ENCODE measurements at places on chromosomes 12 and 14.
A peak's percentile ranks its signal among the peaks of the same experiment; 100 is the strongest.

DNA sequence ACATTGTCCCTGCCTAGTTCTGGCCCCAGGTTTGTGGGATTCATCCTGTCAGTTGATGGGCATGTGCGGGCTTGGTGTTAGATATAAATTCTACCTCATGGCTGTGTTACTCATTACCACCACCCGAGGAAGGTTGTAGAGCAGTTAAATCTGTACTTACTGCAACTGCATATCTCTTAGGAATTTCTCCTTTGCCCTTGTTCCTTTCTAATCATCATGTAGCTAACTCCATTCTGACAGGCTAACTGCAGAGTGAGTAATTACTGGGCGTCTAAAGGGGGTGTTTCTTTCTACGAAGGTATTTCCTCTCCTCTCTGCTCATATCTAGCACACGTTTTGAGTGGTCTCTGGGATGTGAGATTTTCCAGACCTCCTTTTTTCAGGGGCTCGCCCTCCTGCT, 1076.7 kb downstream of the TMTC2 start:
- no peak for DNase-seq

DNA sequence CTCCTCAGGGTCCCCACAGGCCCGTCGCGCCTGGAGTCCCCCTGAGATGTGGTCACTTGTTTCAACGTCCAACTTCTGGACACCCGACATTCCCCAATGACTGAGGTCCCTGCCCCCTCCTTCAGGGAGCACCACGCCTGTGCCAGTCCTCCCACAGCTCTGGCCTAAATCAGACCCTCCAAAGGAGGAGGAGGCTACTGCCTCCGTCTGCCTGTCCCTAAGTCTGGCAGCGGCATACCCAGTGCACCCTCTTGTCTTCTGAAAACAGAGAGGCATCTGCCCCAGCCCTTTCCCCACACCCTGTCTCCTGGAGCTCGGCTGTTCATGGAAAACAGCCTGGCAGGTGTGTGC, 46.2 kb downstream of the TESC start:
- no peak for DNase-seq

DNA sequence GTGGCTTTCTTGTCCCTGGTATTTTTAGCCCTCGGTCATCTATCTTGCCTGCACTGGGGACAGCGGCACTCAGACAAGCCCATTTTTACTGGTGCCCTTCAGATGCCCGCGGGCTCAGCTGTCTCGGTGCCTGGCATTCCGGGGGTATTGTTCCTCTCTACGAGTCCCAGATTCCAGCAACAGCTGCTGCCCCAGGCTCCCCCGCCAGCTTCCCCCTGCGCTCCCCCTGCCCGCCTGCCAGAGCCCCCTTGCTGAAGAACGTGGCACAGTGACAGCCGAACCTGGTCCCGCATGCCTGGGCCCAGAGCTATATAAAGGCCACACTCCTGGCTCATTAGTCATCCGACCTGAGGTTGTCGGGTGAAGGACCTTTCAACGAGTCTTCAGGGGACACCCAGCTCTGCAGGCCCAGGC, 10.9 kb upstream of the MYL2 start:
- DNase-seq: no peak

GRCh38 chr14:71122866-71123565, 215.8 kb downstream of the PCNX1 start:
- no peak for DNase-seq

DNA sequence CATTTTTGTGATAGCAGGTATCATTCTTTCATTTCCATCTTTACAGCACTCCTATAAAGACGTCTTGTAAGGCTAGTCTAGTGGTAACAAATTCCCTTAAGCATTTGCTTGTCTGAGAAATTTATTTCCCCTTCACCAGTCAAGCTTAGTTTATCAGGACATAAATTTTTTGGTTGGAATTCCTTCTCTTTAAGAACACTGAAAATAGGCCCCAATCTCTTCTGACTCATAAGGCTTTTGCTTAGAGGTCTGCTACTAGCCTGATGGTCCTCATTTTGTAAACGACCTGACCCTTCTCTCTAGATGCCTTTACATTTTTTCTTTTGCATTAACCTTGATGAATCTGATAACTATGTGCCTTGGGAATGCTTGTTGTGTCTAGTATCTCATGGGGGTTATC, 20.3 kb downstream of the OLR1 start:
- DNase-seq: no peak

DNA sequence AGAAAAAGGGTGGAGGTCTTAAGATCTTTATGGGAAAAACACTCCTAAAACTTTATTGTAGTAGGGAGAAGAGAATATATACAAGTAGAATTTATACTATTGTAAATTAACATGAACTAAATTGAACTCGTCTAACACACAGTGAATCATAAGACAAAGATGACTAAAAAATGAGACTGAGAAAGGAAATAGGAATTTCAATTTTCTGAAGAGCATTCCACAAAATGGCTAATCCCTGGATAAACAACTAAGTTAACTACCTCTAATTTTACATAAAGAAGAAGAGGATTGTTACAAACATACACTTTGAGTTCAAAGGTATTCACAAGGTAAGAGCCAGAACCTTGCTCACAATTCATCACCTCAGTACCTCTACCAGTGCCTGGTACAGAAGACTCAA, 2.0 kb downstream of the MAP4K5 start:
- no peak for DNase-seq

DNA sequence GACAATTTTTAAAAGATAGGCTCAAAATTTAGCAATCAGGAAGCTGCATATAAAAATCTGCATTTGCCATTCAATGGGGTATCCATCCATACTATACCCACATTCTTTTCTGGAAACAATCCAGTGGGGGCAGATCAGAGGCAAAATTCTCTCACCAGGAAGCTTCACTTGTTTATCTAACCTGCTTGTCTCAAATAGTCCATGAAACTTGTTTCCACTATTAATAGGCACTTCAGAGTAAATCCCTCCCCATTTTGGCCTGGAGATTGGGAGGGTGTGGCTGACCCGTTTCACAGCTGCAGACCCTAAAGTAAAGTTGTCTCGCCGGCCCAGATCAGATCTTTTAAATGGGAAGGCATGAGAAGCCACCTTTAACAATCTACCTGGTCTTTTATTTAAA, 139.4 kb upstream of the CPNE8 start:
- no peak for DNase-seq

GRCh38 chr14:64298773-64299172, 4.6 kb upstream of the ESR2 start:
- no peak for DNase-seq

- no peak for DNase-seq
Measured at GRCh38 chr12:13088496-13088895, 15.0 kb downstream of the GSG1 start.

- peak; percentile 49 for DNase-seq
Measured at GRCh38 chr14:104157016-104157928, 18.9 kb downstream of the KIF26A start.

DNA sequence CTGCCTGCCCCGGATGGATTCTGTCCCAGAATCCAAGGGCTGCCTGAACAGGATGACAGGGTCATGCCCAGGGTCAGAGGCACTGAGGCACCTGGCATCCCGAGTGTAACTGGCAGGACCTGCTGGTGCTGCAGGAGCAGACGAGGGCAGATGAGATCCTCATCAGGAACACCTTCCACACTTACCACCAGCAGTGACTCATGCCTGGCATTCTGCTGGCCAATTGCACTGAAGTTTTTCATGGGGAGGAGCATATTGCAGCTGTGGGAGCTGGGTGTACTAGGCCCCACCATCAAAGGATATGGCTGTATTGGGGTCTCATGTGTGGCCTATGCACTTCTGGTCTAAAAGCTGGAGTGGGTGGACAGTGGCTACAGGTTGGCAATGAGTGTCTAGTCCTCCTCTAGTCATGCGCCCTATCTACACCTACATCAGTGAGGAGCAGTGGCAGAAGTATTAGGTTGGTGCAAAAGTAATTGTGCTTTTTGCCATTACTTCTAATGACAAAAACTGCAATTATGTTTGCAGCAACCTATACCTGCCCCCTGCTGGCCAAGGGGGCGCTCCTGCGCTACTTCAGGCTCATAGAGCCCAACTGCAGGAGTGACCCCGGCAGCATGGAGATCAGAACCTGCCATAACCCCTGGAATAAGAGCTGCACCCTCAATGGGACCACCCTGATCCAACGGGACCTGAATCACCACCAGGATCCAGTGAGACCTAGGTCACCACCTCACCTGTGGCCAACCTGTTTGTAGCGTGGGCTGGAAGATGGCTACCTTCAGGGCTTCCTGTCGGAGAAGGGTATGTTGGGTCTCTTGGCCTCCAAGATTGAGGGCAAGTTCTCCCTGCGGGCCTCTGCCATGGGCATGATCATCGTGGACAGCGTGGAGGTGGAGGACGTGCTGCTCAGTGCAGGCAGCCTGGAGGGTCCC, 8.0 kb upstream of the C12orf42 start:
- DNase-seq: peak; percentile 41

DNA sequence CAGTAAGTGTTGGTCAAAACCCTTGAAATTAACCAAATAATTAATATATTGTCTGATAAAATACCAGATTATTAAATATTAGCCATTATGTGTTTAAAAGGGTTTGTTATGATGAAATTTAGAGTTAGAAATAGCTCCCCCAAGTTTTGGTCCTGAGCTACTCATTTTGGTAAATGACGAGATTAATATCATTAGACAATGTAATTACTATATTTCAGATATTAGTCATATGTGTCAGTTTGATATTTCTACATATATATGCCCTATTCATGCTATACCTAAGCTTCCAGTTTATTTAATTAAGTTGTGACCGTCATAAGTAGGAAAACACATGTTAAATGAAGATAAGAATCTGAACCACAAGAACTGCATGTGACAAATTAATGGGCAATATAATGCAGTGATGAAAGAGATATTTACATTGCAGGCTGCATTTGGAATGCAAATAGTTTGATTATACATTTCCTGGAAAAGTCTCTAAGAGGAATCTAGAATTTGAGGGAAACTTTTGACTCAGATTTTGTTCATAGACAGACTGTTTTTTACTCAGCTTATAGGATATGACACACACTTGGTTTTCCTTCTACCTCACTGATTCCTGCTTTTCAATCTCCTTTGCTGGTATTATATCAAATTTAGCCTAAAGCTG, 70.5 kb downstream of the TBC1D30 start:
- DNase-seq: no peak

DNA sequence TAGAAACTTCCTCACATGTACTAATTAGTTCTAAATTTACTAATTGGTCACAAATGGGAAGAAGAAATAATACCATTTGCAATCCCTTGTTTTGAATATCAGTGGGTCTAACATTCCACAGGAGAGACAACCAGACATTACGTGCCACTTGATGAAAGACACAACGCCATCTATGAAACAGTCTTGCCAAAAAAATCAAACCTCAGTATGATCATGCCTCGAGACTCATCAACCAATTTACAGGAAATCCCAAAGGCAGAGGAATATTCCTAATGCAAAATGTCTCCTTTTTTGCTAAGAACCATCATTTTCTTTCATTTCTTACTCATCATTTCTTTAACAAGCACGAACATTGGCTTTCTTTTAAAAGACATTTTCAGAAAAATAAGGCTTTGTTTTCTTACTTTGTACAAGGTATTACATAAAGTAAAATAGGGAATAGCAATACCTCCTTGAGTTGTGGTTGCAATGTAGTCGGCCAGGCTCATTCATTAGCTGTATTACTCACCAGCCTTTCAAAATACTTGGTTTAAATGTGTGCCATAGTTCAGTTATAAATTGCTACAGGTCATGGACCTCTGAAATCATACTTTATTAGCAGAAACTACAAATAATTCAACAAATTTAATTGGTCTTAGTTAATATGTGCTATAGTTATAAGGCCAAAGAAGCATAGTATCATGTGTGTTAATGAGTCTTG, 436.2 kb upstream of the FLRT2 start:
- DNase-seq: no peak

- DNase-seq: no peak
Measured at GRCh38 chr12:88662961-88663360, 82.7 kb upstream of the KITLG start.

DNA sequence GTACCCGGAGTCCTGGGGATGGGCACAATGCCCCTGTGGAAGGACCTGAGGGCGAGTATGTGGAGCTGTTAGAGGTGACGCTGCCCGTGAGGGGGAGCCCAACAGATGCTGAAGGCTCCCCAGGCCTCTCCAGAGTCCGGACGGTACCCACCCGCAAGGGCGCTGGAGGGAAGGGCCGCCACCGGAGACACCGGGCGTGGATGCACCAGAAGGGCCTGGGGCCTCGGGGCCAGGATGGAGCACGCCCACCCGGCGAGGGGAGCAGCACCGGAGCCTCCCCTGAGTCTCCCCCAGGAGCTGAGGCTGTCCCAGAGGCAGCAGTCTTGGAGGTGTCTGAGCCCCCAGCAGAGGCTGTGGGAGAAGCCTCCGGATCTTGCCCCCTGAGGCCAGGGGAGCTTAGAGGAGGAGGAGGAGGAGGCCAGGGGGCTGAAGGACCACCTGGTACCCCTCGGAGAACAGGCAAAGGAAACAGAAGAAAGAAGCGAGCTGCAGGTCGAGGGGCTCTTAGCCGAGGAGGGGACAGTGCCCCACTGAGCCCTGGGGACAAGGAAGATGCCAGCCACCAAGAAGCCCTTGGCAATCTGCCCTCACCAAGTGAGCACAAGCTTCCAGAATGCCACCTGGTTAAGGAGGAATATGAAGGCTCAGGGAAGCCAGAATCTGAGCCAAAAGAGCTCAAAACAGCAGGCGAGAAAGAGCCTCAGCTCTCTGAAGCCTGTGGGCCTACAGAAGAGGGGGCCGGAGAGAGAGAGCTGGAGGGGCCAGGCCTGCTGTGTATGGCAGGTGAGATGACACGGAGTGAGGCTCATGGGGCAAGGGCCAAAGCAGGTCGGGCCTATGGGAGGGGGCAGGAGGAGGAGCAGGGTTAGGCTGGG, 4.5 kb downstream of the ARHGEF40 start:
- no peak for DNase-seq

GRCh38 chr12:38934686-38935085, 29.3 kb upstream of the CPNE8 start:
- DNase-seq: no peak
